ENCODE measurements at places on chromosomes 3 and 15.

DNA sequence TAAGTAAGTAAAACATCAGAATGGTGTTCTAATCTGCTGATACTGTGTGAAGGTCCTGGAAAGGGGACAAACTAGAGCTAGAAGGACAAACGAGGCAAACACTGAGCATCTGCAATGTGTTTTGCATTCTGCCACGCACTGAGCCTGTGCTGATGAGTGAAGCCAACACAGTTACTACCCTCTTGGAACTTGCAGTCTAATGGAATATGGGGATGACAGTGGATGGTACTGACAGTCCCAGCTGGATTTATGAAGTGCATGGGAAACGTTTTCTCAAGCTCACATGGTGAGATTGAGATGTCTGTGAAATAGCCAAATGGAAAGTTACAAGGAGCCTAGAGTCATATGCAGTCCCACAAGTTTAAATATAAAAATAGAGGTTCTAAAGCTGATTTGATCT is 86.6 kb downstream of the FOXB1 start:
- DNase-seq: no peak

GRCh38 chr3:66055289-66055688 is 16.6 kb upstream of the MAGI1 start:
- no peak for DNase-seq

GRCh38 chr15:73397461-73397860 is 28.7 kb upstream of the HCN4 start:
- DNase-seq: no peak

- DNase-seq: peak; percentile 17
These were observed 53.9 kb downstream of the RLBP1 start for GRCh38 chr15:89167267-89168176.

DNA sequence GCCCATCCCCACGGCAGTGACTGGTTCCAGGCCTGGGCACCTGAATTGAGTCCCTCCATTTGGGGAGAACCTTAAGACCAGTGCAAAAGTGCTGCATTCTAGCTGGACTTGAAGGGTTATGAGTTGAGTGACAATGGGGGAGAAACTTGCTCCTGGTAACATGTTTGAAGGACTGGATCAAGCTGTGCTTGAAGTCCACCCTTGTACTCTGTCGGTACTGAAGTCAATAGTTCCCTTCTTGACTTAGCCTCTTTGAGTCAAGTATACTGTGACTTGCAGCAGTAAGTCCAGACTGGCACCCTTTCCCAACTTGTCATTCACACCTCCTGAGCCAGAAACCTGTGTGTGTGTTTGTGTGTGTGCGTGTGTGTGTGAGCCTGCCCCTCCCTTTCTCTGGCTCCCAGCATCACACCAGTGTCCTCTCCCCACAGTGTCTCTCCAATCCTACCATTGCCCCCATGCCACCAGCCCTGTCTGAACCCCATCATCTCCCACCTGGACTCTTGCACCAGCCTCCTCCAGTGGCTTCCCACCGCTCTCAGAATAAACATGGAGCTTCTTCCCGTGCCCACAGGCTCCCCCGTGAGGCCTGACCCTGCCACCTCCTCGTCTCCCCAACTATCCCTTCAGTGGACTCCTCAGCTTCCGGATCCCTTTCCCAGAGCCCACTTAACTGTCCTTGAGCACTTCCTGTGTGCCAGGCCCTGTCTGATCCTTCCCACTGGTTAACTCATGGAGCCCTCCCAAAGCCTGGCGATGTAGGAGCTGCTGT is 10.2 kb upstream of the FBLN2 start:
- no peak for DNase-seq

All from thyroid gland (tissue), 4 donors.